ENCODE measurements at places on chromosomes 12 and 14.

DNA sequence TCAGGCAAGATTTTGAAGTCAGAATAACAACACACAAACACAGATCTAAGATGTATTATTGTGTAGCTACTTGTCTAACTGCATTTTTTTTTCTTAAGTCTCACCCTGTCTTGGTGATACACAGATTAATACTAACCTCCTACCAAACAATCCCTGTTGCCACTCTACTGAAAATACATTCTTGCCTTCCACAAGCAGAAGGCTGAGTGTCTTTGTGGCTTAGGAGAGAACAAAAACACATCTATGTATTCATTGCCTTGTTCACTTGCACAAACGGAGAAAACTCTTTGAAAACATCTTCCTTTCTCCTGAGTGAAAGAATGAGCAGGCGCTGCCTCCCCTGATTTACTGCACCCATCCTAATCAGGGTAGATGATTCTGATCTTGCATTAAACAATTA, 642.2 kb downstream of the DIO2 start:
- no peak for DNase-seq

DNA sequence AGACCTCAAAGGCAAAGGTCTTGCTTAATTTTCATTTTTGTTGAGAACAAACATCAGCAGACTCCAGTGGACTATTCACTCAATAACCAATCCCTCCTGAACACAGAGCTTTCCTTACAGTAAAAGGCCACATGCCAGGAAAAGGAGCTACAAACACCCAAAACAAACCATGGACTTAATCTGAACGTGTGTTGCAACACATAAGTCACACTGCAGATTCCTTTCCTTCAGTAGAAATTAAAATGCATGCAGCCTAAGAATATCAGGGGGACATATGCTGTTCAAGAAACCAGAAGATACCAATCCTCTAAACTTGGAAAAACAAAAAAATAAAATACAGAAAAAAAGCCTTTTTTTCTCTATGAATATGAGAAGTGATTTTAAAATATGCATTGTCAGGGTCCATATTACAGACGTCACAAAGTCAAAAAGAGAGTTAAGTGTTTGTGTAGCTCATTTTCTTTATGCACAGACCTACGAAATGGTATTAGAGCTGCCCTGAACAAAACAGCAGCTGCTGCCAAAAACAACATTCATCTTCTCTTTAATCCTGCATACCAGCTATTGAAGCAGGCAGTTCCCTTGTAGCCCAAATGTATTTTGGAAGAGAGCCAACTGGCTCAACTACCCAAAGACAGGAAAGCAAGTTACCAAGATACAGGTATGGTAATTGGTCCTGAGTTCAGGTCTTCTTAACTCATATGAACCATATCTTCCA, 26.2 kb downstream of the KITLG start:
- DNase-seq, result peak; percentile 44

GRCh38 chr12:68291396-68292036, 38.1 kb upstream of the IL22 start:
- no peak for DNase-seq

DNA sequence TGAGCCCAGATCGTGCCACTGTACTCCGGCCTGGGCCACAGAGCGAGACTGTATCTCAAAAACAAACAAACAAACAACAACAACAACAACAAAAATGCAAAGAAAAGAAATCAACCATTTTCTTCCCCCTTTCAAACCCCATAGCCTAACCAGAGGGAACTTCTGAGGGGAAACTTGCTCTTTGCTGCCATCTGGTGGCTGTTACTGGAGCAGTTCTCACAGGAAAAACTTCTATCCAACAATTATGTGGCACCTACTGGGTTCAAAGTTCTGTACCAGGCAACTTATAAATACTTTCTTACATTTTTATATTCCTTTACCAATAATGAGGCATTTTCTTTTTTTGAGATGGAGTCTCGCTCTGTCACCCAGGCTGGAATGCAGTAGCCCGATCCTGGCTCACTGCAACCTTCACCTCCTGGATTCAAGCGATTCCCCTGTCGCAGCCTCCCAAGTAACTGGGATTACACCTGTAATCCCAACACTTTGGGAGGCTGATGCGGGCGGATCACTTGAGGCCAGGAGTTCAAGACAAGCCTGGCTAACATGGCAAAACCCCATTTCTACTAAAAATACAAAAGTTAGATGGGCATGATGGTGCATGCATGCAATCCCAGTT, 50.9 kb upstream of the BICDL1 start:
- no peak for DNase-seq

- no peak for DNase-seq
Observed at GRCh38 chr12:99087278-99087677, 442.2 kb downstream of the APAF1 start.

- no peak for DNase-seq
Observed at GRCh38 chr12:42744539-42745182, 155.1 kb upstream of the PRICKLE1 start.

DNA sequence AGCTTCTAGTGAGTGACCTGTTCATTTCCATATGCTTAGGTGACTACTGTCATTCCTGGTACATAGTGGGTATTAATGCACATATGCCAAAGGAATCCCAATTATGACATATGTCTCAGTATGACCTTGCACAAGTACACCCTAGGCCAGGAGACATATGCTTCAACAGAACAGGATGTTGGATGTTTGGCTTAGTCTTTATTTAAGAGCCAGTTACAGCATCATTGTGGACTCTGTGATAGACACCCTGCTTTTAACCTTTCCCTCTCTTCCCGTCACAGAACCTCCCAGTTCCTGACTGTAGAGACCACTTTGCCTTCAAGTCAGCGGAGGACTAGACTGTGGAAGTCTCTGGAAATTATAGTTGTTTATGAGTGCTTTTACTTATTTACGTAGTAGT, 72.9 kb downstream of the DAAM1 start:
- DNase-seq, result no peak

- DNase-seq, result no peak
Observed at GRCh38 chr12:68403296-68403695, 71.1 kb upstream of the MDM1 start.

All from DMS 273 treated with DMSO at 0.1 percent for 48 hours (cell line).